ENCODE measurements at places on chromosomes 4 and X. TPM values are rescaled to one million over a fixed set of nuclear protein-coding genes. Genes with fewer than 3 reads are reported as not detected.

- H3K27ac ChIP-seq: no peak overlapping the region
- H3K36me3 ChIP-seq: peaks cover 6% of the 10 kb centered on the region
- no peak for DNase-seq
- peaks cover 10% of the 10 kb centered on the region for H3K27me3 ChIP-seq
Observed at GRCh38 chrX:45264865-45265264, 64.2 kb upstream of the DIPK2B start.

DNA sequence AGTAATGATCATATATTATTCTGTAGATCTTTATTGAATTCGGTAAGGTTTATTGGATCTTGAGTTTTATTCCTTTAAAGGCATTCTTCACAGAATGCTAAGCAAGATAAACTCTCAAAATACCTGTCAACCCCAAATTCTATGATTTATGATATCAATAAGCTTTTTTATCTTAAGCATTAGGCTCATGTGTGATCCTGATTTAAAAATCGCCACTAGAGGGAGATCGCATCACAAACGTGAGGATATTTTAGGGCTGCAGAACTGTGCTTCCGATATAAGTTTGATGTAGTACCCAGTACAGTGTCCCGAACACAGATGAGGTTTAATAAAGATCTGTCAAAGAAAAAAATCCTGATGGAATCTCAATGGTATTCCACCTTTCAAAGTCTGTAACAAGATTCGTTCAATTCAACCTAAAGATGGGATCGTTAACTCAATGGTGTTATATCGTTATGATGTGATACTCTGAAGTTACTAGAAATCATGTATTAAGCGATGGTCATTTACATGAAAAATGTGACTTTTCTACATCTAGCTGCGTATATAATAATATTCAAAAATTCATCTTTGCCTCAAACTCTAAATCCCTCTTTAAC lies 169.0 kb downstream of the CORIN start:
- no peaks in the 10 kb centered on the region for H3K4me1 ChIP-seq
- H3K4me3 ChIP-seq: peak overlapping the region; percentile 57
- H3K27me3 ChIP-seq: peaks cover 4% of the 10 kb centered on the region
- DNase-seq: peak; percentile 35

- no peaks in the 10 kb centered on the region for H3K27me3 ChIP-seq
- no peaks in the 10 kb centered on the region for H3K36me3 ChIP-seq
- no peak overlapping the region for H3K27ac ChIP-seq
- no peak for DNase-seq
- H3K4me1 ChIP-seq: no peaks in the 10 kb centered on the region
- H3K4me3 ChIP-seq: no peak overlapping the region
Observed at GRCh38 chr4:68426516-68426915, 20.7 kb upstream of the TMPRSS11E start.

DNA sequence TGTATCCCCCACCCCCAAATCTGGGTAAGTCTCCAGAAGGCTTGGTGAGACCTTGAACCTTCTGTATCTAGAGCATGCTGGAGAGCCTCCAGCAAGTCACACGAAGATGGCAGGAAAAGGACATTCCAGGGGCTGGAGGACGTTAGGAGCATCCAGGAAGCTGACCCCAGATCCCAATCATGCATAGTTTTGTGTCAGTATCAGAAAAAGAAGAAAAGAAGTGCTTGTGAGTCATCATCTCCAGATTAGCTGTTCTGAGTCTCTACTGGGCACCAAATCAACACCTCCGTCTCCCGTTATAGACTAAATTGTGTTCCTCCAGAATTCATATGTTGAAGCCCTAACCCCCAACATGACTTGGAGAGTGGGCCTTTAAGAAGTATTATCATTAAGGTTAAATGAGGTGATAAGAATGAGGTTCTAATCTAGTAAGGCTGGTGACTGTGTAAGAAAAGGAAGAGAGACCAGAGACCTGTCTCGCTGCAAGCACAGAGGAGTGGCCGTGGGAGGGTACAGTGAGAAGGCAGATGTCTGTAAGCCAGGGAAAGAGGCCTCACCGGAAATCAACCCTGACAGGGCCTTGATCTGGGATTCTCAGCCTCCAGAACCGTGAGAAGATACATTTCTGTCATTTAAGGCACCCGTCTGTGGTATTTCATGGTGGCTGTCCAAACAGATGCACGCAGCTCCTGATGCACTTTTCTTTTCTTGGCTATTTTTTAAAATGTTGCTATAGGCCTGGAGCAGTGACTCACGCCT lies 38.1 kb upstream of the CLDN24 start:
- peak overlapping the region; percentile 18 for H3K4me3 ChIP-seq
- H3K27ac ChIP-seq: peak overlapping the region; percentile 76
- DNase-seq: peak; percentile 40
- peaks cover 43% of the 10 kb centered on the region for H3K4me1 ChIP-seq

GRCh38 chr4:39170301-39170700 lies 12.0 kb upstream of the WDR19 start:
- H3K27me3 ChIP-seq: peaks cover 12% of the 10 kb centered on the region
- H3K27ac ChIP-seq: no peak overlapping the region
- no peaks in the 10 kb centered on the region for H3K36me3 ChIP-seq
- DNase-seq: no peak
- H3K4me1 ChIP-seq: peaks cover 6% of the 10 kb centered on the region

DNA sequence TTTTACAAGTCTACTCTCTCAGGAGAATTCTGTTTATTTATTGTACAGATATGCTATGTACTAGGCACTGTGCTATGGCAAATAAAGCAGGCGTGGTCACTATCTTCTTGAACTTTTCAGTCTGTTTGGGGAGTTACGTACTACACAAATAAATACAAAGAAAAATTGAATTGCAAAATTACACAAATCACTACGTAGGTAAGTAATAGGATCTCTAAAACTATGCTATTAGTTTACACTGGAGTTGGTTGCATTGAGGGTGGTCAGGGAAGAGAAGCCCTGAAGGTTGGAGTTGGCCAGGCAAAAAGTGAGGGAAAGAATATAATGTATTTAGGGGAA lies 75.7 kb downstream of the GAB1 start:
- H3K27me3 ChIP-seq: peaks cover 1% of the 10 kb centered on the region
- H3K27ac ChIP-seq: no peak overlapping the region
- H3K36me3 ChIP-seq: no peaks in the 10 kb centered on the region
- H3K4me3 ChIP-seq: no peak overlapping the region
- no peak for DNase-seq
- H3K4me1 ChIP-seq: peaks cover 20% of the 10 kb centered on the region

DNA sequence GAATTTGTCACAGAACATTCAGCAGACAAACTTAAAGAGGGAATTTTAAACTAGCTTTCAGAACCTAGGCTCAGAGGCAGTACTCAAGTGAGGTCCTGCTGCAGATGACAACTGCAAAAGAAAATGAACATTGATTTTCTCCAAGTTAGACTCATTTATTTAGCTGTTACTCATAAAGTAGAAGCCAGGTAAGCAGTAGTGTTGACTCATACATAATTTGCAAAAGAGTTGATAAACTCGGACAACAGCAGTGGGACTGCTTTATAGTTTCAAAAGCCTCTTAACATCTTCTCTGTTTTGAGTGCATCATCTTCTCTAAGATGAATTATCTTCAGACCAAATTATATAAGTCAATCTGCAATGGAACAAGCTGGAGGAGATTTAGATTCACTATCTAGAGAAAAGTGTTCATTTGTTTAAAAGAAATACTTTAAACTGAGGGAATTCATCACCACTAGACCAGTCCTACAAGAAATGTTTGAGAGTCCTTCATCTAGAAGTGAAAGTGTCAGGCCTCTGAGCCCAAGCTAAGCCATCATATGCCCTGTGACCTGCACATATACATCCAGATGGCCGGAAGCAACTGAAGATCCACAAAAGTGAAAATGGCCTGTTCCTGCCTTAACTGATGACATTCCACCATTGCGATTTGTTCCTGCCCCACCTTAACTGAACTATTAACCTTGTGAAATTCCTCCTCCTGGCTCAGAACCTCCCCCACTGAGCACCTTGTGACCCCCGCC lies 49.5 kb downstream of the COQ2 start:
- no peak overlapping the region for H3K4me3 ChIP-seq
- no peaks in the 10 kb centered on the region for H3K36me3 ChIP-seq
- no peak for DNase-seq
- H3K27ac ChIP-seq: no peak overlapping the region
- no peaks in the 10 kb centered on the region for H3K27me3 ChIP-seq
- H3K4me1 ChIP-seq: peaks cover 35% of the 10 kb centered on the region

DNA sequence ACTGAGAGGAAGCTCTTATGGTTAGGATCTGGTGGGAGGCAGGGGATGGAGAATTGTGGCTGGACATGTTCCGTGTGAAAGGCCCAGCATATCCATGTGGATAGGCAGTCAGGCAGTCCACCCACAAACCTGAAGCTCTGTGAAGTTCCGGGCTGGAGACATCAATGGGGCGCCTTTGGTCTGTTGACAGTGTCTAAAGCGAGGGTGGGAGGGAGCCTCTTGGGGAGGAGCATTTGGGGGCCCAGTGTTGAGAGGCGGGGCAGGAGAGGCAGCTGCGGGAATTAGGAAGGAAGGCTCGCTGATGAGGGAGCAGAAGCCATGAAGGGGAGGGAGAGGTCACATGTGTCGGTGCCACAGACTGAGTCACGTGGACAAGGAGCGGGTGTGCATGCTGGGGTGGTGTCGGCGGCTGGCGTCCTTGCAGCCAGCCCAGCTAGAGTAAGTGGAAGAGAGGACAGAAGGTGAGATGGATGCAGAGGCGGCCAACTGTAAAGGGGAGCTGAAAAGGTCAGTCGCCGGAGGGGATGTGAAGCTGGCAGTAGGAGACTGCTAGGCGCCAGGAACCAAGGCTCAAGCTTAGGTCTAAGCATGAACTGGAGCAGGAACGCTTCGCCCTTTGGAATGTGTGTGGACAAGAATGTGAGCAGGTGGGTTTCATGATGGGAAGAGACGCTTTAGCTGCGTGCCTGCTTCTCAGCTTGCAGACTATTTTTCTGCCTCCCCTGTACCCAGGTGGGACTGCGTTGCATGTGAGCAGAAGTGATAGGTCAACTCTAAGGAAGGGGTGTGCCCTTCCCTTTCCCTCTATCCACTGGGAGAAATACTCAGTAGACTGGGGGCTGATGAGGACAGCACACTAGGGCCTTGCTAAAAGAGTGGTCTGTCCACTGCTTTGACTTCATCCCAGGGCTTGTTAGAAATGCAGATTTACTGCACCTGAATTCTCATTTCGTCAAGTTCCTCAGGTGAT lies 44.0 kb upstream of the TLR2 start:
- H3K36me3 ChIP-seq: peaks cover 6% of the 10 kb centered on the region
- no peak for DNase-seq
- H3K27ac ChIP-seq: no peak overlapping the region
- no peak overlapping the region for H3K4me3 ChIP-seq
- H3K4me1 ChIP-seq: peaks cover 19% of the 10 kb centered on the region

DNA sequence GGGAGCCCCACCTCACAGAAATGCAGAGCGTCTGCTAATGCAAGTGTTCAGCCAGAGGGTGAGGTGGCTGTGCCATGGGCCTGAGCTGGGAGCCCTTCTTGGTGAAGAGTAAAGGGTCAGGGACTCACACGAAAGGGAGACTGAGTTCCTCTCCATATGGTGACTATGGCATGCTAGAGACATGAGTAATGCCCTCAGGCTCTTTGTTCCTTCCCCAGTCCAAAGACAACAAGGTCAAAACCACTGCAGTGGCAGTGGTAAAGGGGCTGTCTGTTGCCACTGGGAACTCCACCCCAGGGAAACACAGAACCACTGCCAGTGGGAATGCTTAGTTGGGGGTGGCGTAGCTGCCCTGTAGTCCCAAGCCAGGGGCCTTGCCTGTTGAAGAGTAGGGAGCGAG lies 22.4 kb downstream of the RAB40AL start:
- H3K4me3 ChIP-seq: peak overlapping the region; percentile 17
- H3K4me1 ChIP-seq: peaks cover 50% of the 10 kb centered on the region
- DNase-seq: peak; percentile 90
- H3K27ac ChIP-seq: peak overlapping the region; percentile 92

GRCh38 chr4:99586322-99586721 lies 11.7 kb downstream of the MTTP start:
- no peaks in the 10 kb centered on the region for H3K4me1 ChIP-seq
- no peaks in the 10 kb centered on the region for H3K36me3 ChIP-seq
- no peak overlapping the region for H3K27ac ChIP-seq
- no peaks in the 10 kb centered on the region for H3K27me3 ChIP-seq
- H3K4me3 ChIP-seq: no peak overlapping the region

GRCh38 chrX:7216981-7217587 lies 69.1 kb upstream of the PUDP start:
- H3K4me1 ChIP-seq: peaks cover 27% of the 10 kb centered on the region
- no peak overlapping the region for H3K27ac ChIP-seq
- DNase-seq: no peak
- no peak overlapping the region for H3K4me3 ChIP-seq
- H3K36me3 ChIP-seq: peaks cover 7% of the 10 kb centered on the region

- DNase-seq: no peak
- H3K27me3 ChIP-seq: no peaks in the 10 kb centered on the region
- H3K4me3 ChIP-seq: no peak overlapping the region
- H3K4me1 ChIP-seq: peaks cover 28% of the 10 kb centered on the region
Observed at GRCh38 chr4:101253121-101253520, 94.2 kb downstream of the PPP3CA start.

DNA sequence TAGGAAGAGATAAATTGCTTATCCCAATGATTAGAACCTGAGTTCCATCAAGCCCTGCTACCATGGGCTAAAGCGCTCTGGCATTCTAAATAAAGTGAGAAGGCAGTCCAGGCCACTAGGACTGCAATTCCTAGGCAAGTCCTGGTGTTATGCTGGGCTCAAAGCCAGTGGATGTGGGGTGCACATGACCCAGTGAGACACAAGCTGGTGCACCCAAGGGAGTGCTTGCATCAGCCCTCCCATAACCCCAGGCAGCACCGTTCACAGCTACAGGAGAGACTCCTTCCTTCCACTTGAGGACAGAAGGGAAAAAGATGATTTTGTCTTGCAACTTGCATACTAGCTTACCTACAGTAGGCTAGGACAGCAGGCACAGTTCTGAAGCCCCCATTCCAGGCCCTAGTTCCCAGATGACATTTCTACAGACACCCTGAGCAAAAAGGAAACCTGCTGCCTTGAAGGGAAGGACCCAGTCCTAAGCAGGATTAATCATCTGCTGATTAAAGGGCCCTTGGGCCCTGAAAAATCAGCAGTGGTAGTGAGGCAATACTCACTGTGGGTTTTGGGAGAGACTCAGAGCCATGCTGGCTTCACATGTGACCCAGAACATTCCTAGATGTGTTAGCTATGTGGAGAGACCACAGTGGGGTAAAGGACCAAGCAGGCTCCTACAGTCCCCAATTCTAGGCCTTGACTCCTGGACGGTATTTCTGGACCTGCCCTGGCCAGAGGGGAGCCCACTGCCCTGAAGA lies 77.8 kb downstream of the KLHL13 start:
- no peak overlapping the region for H3K4me3 ChIP-seq
- DNase-seq: no peak
- H3K27me3 ChIP-seq: no peaks in the 10 kb centered on the region
- H3K27ac ChIP-seq: no peak overlapping the region

- H3K4me1 ChIP-seq: no peaks in the 10 kb centered on the region
- H3K4me3 ChIP-seq: no peak overlapping the region
- no peak for DNase-seq
- H3K27ac ChIP-seq: no peak overlapping the region
- no peaks in the 10 kb centered on the region for H3K36me3 ChIP-seq
Observed at GRCh38 chrX:116009861-116010710, 160.5 kb upstream of the AGTR2 start.

GRCh38 chr4:131426023-131426758 lies 1722.9 kb upstream of the PCDH10 start:
- H3K4me3 ChIP-seq: no peak overlapping the region
- H3K27me3 ChIP-seq: no peaks in the 10 kb centered on the region
- no peaks in the 10 kb centered on the region for H3K4me1 ChIP-seq
- H3K36me3 ChIP-seq: peaks cover 6% of the 10 kb centered on the region

Gene TCEAL6
- total RNA-seq: not detected

Gene DGAT2L6
- not detected for total RNA-seq

Gene PGAM4
- not detected for total RNA-seq

Gene TMEM156
- total RNA-seq: 0.46 TPM
